ENCODE measurements at places on chromosomes 16 and 17. TPM values are rescaled to one million over a fixed set of nuclear protein-coding genes. Genes with fewer than 3 reads are reported as not detected.

The ETV4 gene
- total RNA-seq, result 1.9 TPM

The RUNDC3A gene
- 0.17 TPM for total RNA-seq

The IGF2BP1 gene
- total RNA-seq, result 0.57 TPM

The KRT31 gene
- not detected for total RNA-seq

- DNase-seq, result no peak
Measured at GRCh38 chr16:51180719-51181502, 29.8 kb upstream of the SALL1 start.

GRCh38 chr17:56269556-56270389, 116.5 kb downstream of the ANKFN1 start:
- no peak for DNase-seq

GRCh38 chr17:1475321-1475854, 17.1 kb downstream of the MYO1C start:
- no peak for DNase-seq

- peak; percentile 14 for DNase-seq
Measured at GRCh38 chr17:65742403-65743307, 181.2 kb upstream of the AXIN2 start.

- no peak for DNase-seq
Measured at GRCh38 chr16:13902677-13903076, 17.3 kb upstream of the ERCC4 start.

DNA sequence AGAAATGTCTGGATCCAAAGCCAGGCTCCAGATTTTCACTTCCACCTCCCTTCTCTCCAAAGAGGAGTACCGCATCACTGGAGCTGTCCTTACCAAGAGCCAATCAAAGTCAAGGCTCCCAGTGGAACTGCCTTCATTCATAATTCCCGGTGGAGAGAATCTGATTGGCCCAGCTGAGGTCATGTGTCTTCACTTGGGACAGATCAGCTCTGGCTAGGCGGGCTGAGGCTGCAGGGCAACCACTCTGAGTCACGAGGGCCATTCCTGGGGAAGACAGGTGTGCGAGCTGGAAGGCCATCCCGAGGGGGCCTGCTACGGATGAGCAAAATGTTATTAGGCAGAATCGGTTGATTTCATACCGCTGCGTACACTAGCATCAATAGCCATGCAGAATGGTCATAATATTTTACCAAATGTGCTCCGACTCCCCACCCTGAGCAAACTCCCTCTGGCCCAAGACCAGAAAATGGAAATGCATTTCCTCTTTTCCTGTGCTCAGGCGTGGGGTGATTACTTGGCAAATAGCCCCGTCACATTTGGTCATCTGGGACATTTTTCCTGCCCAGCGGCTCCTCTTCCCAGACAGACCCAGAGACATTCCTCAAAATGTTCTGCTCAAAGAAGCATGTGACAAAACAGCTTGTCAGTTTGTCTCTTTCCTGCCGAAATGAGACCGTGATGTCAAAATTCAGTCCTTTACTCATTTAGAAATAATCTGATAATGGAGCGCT, 111.1 kb downstream of the AIPL1 start:
- no peak for DNase-seq

DNA sequence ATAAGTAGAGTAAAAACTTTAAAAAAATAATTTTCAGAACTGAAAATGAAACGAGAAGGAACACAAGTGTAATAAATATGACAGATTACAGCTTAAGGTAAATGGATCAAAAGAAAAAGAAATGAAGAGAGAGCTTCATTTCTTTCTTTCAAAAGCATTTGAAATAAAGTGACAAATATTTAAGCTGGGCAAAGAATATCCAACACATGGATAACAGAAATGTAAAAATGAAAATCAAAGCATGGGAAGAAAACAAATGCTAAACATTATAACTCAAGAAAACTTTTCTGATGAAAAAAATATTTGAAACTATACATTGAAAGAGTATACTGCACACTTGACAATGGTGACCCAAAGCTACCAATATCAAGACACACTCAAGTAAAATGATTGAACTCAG, 143.6 kb upstream of the IRX5 start:
- no peak for DNase-seq

GRCh38 chr16:71623597-71623996, 2.4 kb upstream of the MARVELD3 start:
- no peak for DNase-seq

GRCh38 chr17:33520426-33521330, 227.6 kb upstream of the ASIC2 start:
- peak; percentile 65 for DNase-seq
